ENCODE measurements at places on chromosomes 4 and X. TPM values are rescaled to one million over a fixed set of nuclear protein-coding genes. Genes with fewer than 3 reads are reported as not detected.

DNA sequence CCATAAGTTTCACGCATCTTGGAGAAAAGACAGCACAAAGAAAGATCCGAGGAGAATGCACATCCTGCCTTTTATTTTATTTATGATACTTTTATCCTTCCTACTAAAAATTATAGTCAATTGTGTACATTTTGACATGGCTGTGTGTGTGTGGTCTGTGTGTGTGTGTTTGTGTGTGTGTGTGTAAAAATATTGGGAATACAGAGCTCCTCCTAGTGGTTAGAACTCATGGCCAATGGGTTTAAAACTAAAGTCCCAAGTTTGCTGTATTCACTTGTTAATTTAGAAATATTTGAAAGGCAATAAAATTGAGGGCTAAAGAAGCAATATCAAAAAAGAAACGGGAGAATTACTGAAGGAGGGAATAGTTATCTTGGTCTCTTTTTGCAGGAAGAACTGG lies 47.5 kb downstream of the NKX6-1 start:
- DNase-seq: no peak

DNA sequence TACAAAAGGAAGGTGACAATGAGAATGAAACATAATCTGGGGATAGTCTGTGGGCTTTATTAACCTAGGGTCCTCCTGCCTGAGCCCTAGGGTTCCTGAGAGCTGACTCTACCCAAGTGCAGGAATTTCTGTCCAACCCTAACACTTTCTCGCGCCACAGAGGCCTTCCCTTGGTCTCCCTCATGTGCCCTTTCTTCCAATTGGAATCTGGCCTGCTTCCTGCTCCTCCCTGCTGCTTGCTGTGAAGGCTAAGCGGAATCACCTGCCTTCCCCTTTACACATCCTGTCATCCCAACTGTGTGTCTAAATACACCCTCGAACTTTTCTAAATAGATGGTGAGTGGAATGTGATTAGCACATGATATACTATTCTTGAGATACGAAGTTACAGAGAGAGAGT lies 5.9 kb downstream of the MAGEA11 start:
- no peak for DNase-seq

GRCh38 chrX:133053861-133054598 lies 42.9 kb downstream of the USP26 start:
- no peak for DNase-seq

DNA sequence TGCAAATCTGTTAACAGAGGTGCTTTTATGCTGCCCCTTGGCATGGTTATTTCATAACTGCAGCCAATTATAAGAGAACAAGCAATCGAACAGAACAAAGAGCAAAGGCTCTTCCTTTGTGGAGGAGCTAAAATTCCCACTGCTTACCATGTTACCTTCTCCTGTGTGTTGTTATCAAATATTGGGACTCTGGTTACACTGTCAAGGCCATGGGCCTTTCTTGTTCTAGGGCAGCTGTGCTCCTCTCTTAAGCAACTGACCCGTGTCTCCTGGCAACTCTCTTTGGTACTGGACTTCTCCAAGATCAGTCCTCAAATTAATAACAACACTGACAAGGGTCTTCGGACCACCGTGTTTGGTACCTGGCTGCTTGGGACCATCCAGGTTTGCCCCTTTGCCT lies 12.1 kb upstream of the OPN1LW start:
- no peak for DNase-seq

DNA sequence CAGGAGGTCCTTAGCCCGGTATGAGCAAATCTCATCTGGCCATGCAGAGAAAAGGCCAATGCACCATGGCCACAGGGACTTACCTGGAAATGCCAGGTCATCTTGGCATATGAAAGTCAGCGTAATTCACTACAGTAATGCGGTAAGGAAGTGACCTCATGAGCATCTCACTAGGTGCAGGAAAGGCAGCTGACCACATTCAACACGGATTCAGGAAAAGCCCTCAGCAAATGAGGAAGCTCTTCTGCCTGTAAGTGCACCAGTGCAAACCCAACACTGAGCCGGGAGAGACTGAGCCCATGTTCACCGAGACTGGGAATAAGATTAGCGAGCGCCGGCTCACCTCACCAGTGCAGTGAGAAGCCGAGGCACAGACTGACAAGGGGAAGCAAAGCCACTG lies 23.7 kb downstream of the LRPAP1 start:
- no peak for DNase-seq

- DNase-seq: no peak
Observed at GRCh38 chr4:165426331-165426730, 47.5 kb downstream of the CPE start.

DNA sequence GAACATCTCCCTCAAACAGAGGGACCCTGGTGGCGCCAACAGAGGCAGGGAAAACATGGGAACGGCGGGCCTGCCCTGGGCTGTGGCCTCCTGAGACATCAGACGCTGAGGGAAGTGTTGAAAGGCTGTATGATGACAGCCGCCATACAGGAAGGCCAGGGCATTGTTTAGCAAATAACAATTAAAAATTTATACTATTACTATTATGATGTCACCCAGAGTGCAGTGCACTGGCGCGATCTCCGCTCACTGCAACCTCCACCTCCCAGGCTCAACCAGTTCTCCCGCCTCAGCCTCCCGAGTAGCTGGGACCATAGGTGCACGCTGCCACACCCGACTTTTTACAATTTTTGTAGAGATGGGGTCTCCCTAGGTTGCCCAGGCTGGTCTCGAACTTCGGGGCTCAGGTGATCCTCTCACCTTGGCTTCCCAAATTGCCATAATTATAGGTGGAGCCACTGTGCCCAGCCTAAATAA lies 54.6 kb downstream of the CPZ start:
- DNase-seq: no peak

GRCh38 chrX:115968436-115969252 lies 201.9 kb upstream of the AGTR2 start:
- peak; percentile 40 for DNase-seq

GRCh38 chr4:77586951-77587383 lies 18.7 kb upstream of the CXCL13 start:
- DNase-seq: no peak

DNA sequence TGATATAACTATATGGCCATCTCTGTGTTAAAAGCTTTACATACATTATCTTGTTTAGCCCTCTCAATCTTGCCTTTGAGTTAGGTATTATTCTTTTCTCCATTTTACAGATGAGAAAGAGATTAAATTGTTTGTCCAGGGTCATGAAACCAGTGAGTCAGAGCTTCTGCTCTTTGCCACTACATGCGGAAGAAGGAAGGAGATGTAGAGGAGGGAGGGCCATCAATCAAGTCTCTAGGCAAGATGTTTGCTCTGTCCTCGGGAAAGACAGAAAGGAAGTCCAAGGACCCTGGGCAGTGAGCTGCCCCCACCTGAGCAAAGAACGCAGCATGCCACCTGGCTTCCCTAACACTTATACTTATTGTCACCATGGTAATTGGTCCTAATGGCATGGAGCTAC lies 133.7 kb upstream of the IL1RAPL2 start:
- no peak for DNase-seq

DNA sequence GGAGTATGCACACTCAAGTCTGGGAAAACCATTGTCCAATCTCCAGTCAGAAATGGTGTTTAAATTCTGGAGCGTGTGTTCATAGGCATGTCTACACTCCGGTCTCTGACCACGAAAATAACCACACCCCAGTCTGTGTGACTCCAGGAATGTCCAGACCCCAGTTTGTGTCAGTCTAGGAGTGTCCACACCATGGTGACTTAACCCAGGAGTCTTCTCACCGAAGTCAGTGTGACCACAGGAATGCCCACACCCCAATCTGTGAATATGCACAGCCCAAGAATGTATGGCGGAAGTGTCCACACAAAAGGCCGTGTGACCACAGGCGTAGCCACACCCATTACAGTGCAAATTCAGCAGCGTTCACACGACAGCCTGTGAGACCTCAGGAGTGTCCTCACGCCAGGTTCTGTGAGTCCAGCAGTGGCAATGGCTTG lies 11.4 kb downstream of the FTSJ1 start:
- no peak for DNase-seq

- DNase-seq: no peak
Observed at GRCh38 chr4:154184238-154184637, 307.4 kb downstream of the DCHS2 start.

DNA sequence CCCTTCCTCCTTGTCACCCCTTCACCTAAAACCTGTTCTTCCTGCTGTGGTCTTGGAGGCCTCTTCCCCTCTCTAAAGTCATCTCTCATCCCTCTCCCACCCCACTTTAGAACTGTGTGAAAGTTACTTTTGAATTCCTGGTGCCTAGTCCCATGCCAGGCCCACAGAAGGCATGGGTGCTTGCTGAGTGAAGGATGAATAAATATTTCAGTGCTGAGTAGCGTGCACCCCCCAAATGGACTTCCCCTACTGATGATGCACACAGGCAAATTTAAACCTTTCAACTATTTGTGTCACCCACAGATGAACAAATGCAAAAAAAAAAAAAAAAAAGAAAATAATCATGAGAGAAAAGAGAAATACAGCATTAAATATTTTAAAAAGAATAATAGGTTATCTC lies 19.8 kb downstream of the PSMD10 start:
- DNase-seq: no peak

GRCh38 chrX:30612250-30612655 lies 34.7 kb upstream of the TASL start:
- no peak for DNase-seq

DNA sequence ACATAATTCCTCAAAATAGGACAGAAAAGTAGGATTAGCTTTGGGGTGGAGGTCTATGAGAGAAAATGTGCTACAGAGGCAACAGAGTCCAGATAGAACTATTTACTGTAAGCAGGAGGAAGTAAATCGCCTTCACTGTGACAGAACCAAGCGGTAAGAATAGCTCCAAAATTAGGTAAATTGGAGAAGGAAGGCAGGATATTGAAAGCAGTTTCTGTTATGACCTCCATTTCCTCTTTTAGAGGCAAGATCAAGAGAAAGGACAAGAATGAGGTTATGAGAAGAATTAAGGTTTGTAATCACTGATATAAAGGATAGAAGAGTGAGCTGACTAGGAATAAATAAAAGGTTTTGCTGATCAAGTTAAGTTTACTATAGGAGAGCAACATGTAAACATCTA lies 44.1 kb upstream of the NEUROG2 start:
- DNase-seq: no peak

GRCh38 chr4:15488658-15489470 lies 19.2 kb downstream of the CC2D2A start:
- DNase-seq: no peak

GRCh38 chr4:36747277-36748129 lies 466.1 kb downstream of the DTHD1 start:
- DNase-seq: no peak

GRCh38 chrX:2638279-2638678 lies 52.8 kb upstream of the CD99 start:
- no peak for DNase-seq

DNA sequence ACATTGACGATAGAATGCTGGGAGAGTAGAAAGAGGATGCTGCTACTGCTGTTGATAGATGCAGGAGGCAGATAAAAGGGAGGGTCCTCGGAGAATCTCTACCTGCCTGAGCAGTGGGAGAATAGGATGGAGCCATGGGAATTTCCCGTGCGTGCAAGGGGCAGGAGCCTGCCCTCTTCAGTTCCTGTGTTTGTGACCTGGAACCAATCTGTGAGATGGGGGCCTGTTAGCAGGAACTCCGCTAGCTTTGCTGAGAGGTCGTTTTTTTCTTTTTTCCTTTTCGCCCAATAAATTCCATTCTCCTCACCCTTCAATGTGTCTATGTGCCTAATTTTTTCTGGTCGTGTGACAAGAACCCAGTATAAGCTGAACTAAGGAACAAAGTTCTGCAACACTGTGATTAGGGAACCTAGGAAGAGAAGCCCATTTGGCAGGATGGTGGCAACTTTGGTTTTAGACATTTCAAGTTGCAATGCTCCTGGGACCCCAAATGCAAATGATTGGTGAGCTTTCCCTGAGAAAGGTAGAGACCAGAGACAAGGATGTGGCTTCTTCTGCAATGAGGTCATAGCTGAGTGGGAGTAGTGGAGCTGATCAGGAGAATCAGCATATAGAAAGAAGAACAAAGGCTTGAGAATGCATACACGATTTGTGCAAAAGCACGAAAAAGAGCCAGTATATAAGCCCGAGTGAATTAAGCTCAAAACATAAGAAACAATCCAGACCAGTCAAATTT lies 23.9 kb downstream of the SLC39A8 start:
- DNase-seq: no peak

DNA sequence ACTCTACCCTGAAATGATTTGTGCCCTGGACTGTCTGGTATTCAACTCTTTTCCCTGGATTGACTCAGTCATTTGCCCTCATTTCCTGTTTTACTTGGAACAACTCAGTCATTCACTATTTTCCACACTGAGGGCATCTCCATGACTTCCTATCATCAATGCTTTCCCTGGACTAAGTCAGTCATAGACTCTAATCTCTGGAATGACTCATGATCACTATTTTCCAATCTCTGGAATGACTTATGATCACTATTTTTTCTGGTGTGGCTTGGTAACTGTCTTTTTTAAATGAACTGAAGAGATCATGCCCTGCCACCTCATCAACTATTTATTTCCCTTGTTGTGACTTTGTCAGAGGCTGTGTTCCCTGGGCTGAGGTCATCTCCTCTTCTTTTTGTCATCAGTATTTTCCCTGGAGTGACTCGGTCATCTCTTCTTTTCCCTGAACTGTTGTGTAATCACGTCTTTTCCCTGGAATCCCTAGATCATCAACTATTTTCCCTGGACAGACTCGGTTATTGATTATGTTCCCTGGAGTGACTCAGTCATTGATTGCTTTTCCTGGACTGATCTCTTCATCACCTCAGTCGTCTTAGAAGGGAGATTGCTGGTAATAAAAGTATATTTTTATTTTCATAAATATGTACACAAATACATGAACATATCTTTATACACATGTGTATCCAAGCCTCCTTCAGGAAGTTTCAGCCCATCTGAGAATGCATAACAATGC lies 327.1 kb upstream of the VCX start:
- no peak for DNase-seq

DNA sequence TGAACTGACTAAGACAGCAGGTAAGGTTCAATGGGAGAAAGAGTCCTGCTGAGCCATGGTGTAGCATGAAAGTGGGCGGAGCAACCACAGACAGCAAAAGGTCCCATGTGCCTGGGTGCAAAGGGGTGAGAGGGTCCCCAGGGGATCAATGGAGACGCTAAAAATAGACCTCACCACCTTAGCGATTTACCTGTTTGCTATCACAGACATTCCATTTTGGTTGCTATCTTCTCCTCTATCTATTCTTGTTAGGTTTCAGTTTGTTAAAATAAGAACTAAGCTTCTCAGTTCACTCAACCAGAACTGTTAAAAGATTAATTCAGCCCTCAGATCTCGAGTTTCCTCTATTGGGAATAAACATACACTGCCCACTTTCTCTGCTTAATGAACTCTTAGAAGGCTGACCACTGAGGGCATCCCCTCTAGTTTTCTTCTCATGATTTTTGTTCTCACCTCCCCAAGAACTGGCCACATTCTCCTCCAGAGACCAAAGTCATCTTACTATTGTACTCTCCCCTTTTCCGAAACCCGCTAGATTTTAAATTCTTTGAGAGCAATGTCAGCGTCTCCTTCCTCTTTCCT lies 136.7 kb downstream of the PARM1 start:
- DNase-seq: no peak

GRCh38 chrX:136662104-136662503 lies 14.1 kb downstream of the CD40LG start:
- DNase-seq: no peak

Gene MAGED4B
- total RNA-seq: 0.59 TPM

Gene SEPSECS
- 4.3 TPM for total RNA-seq

Gene IL3RA
- 8.3 TPM for total RNA-seq

Gene ANXA3
- total RNA-seq: 18.1 TPM

Gene TMSB15B
- not detected for total RNA-seq

Gene SPP1
- total RNA-seq: 8.0 TPM

Gene HMX1
- total RNA-seq: not detected

Gene AR
- 7.3 TPM for total RNA-seq

Gene CFAP299
- total RNA-seq: not detected

Measured in psoas muscle (tissue), 8 donors.